ENCODE measurements at places on chromosomes 5 and 9.

DNA sequence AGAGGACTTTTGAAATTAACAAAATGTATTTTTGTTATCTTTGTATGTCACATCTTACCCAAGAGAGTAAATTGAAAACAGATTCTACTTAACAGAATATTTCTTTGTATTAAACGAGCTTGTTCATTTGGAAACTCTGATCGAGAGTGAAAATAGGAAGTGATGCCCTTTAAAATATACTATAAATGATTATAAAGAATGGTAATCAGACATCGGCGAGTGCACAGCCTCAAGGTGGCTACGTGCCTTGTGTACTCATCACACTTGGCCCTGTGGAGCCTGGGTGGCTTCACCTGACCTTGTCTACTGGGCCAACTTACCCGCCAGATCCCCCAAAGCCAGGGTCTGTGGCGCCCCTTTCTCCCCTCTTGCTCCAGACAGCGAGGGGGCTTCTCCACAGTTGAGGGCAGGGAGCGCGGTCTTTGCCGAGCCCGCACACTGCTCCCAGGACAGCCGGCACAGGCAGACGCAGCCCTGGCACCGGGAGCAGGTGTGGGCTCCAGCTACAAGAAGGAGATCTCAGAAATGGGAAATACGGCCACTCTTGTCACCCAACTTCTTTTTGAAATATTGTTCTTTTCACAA, 243.2 kb downstream of the CEMIP2 start:
- no peak for DNase-seq

DNA sequence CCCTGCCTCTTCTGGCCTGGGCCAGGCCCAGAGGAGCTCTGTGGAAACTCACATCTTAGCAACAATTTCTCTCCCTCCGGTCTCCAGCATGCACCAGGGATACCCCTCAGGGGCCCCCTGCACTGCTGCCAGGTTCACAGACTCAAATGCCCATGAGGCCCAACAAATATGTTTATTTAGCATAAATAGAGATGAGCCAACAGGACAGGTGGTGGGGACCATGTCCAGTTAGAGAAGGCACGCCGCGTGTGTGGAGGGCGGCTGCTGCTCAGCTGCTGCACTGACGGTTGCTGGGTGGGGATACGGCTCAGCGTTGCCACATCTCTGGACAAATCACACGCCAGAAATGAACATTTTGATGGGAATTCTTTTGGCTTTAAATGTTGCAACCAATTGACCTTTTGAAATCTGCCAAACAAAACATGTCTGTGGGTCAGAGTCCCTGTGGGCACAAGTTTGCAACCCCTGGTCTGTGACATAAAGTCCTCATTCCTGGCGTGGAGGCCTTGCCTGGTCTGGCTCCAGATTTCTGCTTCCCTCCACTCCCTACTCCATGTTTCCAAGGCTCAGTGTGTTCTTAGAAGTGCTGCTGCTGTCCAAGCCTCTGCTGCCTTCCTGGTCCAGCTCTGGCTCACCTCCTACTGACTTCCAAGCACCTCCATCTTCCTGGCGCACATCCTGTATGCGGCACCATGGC, 88.9 kb downstream of the AMBP start:
- DNase-seq = no peak

GRCh38 chr5:142884029-142884428, 113.9 kb downstream of the ARHGAP26 start:
- DNase-seq = no peak

GRCh38 chr9:5518937-5519319, 8.6 kb downstream of the PDCD1LG2 start:
- DNase-seq = no peak

- DNase-seq = no peak
Measured at GRCh38 chr9:100322954-100323536, 29.7 kb downstream of the TEX10 start.

GRCh38 chr5:132008163-132008473, 3.3 kb downstream of the ACSL6 start:
- no peak for DNase-seq

GRCh38 chr9:38010918-38011704, 57.9 kb downstream of the SHB start:
- no peak for DNase-seq

DNA sequence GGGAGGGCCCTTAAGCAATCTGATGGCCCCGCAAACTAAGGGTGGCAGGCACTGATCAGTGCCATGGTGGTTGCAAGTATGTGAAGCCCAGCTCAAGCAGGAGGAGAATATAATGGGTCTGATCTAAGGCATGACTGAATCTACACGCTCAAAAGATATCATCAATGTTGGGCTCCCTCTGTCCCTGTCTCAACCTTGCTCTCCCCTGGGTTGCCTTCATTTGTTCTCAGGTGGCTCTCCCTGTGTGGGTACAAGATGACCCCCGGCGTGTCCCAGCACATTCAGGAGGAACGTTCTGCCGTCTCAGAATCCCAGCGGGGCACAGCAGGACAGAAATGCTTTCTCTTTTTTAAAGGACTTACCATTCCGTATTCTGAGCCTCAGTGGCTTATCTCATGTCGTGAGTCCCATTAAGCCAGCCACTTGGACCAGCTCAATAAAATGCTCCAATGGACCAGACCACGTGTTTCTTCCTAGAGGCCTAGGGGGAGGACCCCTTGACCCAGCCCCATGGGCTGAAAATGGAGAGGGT, 12.0 kb upstream of the RNF130 start:
- no peak for DNase-seq

- no peak for DNase-seq
Measured at GRCh38 chr9:6619909-6620308, 25.6 kb downstream of the GLDC start.

GRCh38 chr5:98110282-98110691, 663.2 kb upstream of the RGMB start:
- no peak for DNase-seq

DNA sequence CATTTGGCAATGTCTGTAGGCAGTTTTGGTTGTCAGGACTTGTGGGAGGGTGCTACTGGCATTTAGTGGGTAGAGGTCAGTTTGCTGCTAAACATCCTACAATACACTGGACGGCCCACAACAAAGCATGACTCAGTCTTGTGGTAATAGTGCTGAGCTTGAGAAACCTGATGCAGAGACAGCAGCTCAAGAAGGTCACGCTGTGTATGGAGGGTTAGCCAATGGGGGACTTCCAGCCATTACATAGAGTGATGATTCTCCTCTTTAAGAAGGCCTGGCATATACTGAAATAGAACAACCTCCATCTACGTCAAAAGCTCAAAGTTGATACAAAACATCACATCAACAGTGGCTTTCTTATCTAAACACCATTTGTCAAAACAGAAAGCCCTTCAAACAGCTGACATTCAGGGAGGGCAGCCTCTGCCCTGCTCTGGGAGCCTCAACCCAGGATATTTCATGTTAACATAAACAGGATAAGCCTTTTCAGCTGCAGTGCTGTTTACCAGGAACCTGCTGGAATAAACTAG, 143.0 kb downstream of the GPBP1 start:
- DNase-seq = no peak

GRCh38 chr5:126358525-126358924, 64.7 kb upstream of the GRAMD2B start:
- DNase-seq = no peak

- DNase-seq = no peak
Measured at GRCh38 chr9:130837002-130837511, 2.0 kb downstream of the ABL1 start.

GRCh38 chr5:37696190-37697021, 143.4 kb downstream of the GDNF start:
- DNase-seq = no peak

DNA sequence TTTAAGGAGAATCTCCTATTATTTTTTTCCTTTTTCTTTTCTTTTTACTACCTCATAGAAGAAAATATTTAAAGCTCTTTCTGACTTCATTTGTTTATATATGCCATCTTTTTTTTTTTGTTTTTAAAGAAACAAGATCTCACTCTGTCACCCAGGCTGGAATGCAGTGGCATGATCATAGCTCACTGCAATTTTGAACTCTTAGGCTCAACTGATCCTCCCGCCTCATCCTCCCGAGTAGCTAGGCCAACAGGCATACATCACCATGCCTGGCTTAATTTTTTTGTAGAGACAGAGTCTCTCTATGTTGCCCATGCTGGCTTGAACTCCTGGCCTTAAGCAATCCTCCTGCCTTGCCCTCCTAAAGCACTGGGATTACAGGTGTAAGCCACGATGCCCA, 59.5 kb downstream of the LNPEP start:
- DNase-seq = no peak

All from activated T-helper 1 cell treated with Interleukin-2 at 50 U/mL for 16 hours (primary cell).